ENCODE measurements at places on chromosomes 13 and 19. TPM values are rescaled to one million over a fixed set of nuclear protein-coding genes. Genes with fewer than 3 reads are reported as not detected.

Gene STXBP2
- 3.0 TPM for total RNA-seq

DNA sequence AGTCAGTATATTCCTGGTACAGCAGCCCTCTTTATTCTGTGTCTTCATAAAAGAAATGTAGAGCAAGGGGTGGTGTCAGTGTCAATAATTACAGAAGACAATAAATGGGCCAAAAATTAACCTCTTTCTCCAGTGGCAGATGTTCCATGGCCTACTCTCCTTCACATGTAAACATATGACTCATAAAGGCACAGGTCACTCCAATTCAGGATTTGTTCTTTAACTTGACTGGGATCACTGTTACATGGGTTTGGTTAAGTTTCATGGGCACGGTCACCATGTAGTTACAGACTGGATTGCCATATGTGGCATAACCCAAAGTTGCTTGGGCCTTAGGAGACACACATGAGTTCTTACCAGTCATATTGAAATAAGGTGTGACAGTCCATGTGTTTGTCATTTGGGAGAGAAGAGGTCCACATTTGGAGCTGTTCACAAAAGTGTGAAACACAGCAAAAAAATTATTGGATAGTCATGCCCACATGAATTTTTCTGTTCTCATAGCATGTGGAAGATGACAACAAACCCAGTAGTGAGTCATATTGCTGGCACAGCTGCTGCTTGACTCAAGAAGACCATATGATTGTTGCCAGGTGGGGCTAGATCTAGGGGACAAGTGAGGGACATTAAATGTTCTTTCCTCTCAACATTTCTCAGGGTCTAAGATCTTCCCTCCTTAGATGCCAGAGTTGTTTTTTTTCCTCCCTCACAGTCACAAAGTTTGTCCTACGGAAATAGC is 68.1 kb upstream of the HTR2A start:
- no peak for DNase-seq

GRCh38 chr19:53212703-53213320 is 19.7 kb upstream of the ZNF665 start:
- DNase-seq, result no peak

DNA sequence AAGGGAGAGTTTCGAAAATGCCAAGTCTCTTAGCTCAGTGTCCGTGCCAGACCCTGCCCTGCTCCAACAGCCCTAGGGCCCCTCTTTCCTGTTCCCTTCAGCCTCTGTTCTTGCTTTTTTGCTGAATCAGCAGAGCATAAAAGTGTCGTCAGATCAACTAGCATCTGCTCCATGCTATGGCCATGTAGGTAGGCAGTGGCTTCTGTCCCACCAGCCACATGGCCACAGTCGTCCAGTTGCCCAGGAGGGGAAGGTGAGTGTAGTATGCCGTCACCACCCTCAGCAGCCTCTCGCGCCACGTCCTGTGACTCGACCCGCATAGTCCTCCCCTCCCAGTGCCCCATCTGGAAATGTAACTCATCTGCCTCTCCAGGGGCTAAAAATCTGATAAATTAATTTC is 50.9 kb upstream of the ATP11A start:
- DNase-seq, result no peak

GRCh38 chr13:94093652-94094315 is 385.7 kb downstream of the DCT start:
- no peak for DNase-seq

DNA sequence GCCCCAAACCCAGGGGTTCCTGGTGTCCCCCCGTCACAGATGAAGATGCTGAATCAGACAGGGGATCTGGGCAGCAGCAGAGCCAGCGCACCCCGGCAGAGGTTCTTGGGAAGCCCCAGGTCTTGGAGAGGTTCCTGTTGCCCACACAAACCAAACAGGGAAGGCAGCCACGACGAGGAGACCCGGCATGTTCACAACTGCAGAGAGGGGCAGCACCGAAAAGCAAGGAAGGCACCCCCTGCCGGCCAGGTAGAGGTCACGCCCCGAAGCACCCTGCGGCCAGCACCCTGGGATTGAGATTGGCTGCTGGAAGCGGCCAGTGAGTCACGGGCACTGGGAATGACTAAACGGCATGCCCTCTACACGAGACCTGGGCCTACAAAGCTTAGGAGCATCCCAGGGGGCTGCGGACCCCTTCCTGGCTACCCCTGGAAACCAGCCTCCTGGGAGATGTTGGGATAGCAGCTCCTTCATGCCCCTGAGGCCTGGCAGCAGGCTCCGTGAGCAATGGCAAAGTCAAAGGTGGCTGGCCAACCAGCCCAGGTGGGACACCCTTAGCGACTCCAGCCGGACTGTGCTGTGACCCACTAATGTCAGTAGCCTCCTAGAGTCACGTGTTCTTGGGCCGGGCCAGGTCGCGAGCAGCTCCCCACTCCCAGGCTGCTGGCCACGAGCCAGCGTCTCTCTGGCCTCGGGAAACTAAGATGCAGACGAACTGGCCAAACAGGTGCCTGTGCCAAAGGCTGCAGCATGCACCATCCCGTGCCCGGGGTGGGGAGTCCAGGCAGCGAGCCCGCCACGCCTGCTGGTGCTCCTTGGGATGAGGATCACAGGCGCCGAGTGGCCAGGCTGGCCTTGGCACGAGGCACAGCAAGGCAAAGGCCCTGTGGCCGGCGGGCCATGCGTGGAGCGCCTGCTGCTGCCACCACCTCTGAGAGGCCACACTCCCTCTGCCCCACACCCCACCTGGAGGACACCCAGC is 43.2 kb downstream of the MLLT1 start:
- DNase-seq, result no peak

DNA sequence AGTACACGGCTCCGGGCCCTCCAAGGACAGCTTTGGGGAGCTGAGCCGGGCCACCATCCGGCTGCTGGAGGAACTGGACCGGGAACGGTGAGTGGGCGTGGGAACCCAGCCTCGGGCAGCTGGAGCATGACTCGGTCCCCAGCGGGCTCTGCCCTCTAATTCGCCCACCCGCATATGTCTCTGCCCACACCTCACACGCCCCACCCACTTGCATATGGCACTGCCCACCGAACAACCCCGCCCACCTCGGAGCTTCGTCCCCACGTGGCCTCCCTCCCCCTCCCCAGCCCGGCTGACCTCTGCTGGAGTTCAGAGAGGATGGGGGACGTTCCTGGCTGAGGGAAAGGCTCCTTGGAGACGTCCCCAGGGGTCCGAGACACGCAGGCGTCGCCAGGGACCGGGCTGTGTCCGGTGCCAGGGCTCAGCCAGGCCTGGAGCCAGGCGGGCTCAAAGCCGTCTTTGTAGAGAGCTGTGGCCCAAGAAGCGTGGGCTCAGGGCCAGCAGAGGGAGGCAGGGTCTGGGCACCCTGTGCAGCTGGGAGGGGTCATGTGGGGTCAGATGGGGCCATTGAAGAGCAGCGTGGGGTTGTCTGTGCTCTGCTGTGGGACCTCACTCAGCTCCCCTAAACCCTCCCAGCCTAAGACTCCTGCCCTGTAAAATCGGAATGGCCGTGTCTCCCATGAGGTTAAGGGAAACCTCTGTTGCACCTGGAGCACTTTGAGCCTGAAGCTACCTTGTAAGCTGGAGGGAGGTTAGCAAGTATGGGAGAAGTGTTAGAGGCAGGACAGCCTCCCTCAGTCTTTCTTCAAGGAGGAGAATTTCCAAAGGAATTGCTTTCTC is 3.8 kb downstream of the APC2 start:
- peak; percentile 83 for DNase-seq

Gene SERPINE3
- 0.16 TPM for total RNA-seq

GRCh38 chr19:9917321-9917720 is 19.0 kb downstream of the OLFM2 start:
- no peak for DNase-seq

DNA sequence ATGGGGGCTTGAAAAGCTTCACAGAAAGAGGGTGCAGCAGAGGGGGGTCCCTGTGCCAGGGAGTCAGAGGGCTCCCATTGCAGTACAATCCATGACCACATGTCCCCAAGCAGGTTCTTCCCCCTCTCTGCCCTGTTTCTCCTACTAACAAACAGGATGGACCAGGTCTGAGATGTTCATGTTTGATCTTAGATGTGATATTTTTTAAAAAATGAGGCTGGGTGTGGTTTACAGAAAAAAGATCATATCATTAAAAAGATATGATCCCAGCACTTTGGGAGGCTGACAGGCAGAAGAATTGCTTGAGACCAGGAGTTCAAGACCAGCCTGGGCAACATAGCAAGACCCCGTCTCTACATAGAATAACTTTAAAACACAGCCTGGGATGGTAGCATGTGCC is 9.1 kb downstream of the OR7C2 start:
- no peak for DNase-seq

Gene LNX2
- total RNA-seq, result 8.1 TPM

Gene DHDH
- not detected for total RNA-seq

Gene ZNF20
- 14.3 TPM for total RNA-seq

DNA sequence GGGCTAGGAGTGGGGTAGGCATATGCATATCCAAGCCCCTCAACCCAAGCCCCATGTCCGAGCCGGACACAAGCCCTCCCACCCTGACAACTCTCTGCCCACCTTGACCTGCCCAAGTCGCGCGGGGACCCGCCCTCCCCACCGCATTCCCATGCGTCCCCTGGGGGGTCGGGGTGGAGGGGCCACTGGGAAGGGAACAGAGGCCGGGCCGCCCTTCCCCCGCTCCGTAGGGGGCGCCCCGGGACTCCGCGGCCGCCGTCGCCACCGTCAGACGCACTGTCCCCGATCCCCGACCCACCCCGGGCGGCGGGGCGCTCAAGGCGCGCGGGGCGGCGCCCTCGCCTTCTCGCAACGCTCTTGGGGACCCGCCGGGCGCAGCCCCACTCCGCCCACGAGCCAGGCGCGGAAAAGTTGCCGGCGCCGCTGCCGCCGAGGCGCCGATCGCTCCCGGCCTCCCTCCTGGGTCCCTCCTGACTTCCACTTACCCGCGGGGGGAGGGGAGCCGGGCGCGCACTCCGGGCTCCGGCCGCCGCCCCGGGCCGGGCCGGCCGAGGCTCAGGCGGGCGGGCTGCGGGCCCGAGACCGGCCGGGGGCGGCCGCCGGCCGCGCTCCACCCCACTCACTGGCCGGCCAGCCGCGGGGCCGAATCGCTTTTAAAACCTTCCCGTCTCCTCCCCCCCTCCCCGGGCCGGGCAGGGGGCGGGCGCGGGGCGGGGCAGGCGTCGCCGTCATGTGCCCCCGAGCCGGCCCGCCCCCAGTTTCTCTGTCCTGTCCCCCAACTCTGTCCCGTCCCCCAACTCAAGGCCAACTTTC is 34.4 kb upstream of the NANOS3 start:
- no peak for DNase-seq

DNA sequence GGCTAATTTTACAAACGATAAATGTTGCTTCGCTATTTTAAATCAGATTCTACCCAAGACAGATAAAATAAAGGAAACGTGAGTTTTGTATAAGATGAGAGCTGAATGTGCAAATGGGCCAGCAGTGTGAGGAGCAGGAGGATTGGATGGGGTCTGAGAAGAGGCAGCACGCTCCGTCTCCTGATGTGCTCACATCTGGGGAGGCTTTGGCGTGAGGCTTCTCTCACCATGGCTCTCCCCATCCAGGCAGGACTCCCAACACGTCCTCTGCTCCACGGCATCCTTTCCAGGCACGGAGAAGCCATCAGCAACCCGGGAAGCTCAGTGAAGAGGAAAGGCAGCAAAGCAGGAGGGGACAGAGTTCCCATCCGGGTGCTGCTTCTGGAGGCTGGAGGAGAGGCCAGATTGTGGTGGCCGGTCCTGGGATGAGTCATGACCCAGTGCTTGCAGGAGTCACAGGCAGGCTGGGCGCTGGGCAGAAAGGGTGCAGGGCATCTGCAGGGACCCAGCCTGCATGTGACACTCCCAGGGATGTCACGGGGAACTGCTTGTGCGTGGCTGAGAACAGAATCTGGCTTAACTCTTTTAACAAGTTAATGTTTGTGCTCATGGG is 47.5 kb downstream of the ZNF536 start:
- peak; percentile 44 for DNase-seq

- DNase-seq, result no peak
Measured at GRCh38 chr19:41708481-41708880, at the start of gene CEACAM5. CEACAM5 (plus strand) TSS chr19:41708626; CDS start chr19:41708732, 106 bp downstream.

DNA sequence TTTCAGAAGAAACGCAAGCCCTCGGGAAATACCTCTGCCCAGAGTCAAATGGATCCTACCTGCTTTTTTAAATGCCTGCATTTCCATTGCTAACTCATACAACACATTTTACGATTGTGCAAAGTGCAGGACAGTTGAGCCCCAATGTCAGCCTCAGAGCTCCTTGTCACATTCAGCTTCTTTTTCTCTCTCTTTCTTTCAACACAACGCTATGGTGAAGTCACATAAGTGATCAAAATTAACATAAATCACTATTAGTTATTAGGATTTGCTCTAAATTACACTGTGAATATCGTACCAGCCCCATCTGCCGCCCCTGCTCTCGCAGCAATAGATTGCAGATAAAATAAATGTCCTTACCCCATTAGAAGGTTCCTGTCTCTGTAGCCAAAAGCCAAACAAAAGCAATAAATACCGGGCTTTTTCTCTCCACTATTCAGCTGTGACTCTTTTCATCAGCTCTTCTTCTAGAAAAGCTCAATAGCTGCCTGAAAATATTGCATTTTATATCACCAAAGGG is 8.8 kb downstream of the POU4F1 start:
- DNase-seq, result no peak

DNA sequence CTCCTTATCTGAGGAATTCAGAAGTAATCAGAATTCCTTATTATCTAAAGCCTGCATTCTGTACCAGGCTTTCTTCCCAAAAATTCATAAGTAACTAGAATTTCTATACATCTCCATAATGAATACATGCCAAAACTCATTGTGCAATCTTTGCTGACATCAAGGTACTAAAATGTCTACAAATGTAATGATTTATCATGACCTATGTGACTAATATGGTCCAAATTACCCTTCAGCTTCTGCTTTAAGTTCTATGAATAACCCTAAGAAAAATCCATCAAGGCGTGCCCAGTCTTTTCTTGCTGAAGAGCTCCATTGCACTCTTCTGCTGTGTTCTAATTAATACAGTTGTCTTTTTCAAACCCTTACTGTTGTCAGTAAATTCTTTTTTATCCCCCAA is 58.5 kb upstream of the SLITRK1 start:
- DNase-seq, result no peak

- DNase-seq, result no peak
Measured at GRCh38 chr13:98214707-98215106, 37.6 kb upstream of the RNF113B start.

DNA sequence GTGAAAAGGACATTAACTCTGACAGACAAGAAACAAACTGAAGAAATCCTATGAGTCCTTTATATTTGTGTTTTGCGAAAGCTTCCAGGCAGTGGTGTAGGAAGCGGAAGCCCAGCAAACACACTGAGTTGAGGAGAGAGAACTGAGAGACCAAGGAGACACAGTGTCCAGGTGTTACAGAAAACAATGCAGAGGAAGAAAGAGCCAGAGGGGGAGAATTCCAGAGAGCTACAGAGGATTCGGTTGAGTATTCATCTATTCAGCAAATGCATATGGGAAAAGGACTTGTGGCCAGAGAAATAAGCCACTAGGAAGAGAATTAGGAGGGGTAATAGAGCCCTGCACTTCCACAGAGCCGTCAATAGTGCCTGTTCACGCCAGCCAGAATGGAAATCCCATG is 183.5 kb downstream of the LIG4 start:
- DNase-seq, result no peak

Gene MATK
- 22.9 TPM for total RNA-seq
